ENCODE measurements at places on chromosomes 7 and 10. TPM values are rescaled to one million over a fixed set of nuclear protein-coding genes. Genes with fewer than 3 reads are reported as not detected.

- peak overlapping the region; percentile 76 for H3K27ac ChIP-seq
- H3K4me3 ChIP-seq = no peak overlapping the region
- no peaks in the 10 kb centered on the region for H3K27me3 ChIP-seq
- no peak for DNase-seq
- H3K4me1 ChIP-seq = peaks cover 66% of the 10 kb centered on the region
Measured at GRCh38 chr10:71978988-71979691, 14.9 kb downstream of the CHST3 start.

Gene GNAT3
- not detected for total RNA-seq

Gene OR2A25
- total RNA-seq = not detected

Gene DGKI
- 2.2 TPM for total RNA-seq

- H3K27me3 ChIP-seq = no peaks in the 10 kb centered on the region
- no peaks in the 10 kb centered on the region for H3K36me3 ChIP-seq
- no peak overlapping the region for H3K4me3 ChIP-seq
- H3K27ac ChIP-seq = no peak overlapping the region
Measured at GRCh38 chr7:50857804-50858489, 75.3 kb upstream of the GRB10 start.

- H3K27ac ChIP-seq = peak overlapping the region; percentile 28
- no peaks in the 10 kb centered on the region for H3K36me3 ChIP-seq
- no peak for DNase-seq
- H3K4me1 ChIP-seq = peaks cover 26% of the 10 kb centered on the region
- H3K4me3 ChIP-seq = peak overlapping the region; percentile 1
- no peaks in the 10 kb centered on the region for H3K27me3 ChIP-seq
Measured at GRCh38 chr7:26090927-26091519, 61.0 kb upstream of the NFE2L3 start.

GRCh38 chr7:145511004-145511403, 605.6 kb upstream of the CNTNAP2 start:
- no peaks in the 10 kb centered on the region for H3K27me3 ChIP-seq
- no peak overlapping the region for H3K4me3 ChIP-seq
- no peaks in the 10 kb centered on the region for H3K36me3 ChIP-seq
- no peaks in the 10 kb centered on the region for H3K4me1 ChIP-seq

Gene IKZF1
- total RNA-seq = 1.7 TPM

DNA sequence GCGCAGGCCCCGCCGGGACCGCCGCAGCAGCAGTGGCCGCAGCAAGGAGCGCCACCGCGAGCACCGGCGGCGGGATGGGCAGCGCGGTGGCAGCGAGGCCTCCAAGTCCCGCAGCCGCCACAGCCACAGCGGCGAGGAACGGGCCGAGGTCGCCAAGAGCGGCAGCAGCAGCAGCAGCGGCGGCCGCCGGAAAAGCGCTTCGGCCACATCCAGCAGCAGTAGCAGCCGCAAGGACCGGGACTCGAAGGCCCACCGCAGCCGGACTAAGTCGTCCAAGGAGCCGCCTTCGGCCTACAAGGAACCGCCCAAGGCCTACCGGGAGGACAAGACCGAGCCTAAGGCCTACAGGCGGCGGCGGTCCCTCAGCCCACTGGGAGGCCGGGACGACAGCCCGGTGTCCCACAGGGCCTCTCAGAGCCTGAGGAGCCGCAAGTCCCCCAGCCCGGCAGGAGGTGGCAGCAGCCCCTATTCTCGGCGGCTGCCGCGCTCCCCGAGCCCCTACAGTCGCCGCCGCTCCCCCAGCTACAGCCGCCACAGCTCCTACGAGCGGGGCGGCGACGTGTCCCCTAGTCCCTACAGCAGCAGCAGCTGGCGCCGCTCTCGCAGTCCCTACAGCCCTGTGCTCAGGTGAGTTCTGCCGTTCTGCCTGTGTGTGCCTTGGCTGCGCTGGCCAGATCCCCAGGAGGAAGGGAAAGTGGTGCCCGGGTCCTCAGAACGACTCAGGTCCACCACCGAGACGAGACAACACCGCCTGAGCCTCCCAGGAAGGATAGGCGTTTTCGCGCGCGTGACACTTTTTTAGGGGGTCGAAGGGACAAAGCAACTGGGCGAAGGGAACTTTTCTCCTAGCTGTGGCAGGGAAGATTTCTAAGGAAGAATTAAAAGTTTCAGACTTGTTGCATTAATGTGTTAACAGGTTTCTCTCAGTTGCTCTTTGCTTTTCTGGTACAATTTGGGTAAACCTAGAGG, 1.5 kb downstream of the CDK13 start:
- peak overlapping the region; percentile 86 for H3K4me3 ChIP-seq
- H3K27me3 ChIP-seq = no peaks in the 10 kb centered on the region
- H3K36me3 ChIP-seq = peaks cover 3% of the 10 kb centered on the region
- H3K27ac ChIP-seq = peak overlapping the region; percentile 94
- H3K4me1 ChIP-seq = peaks cover 44% of the 10 kb centered on the region

GRCh38 chr7:80764132-80764531, 125.7 kb downstream of the CD36 start:
- no peak overlapping the region for H3K4me3 ChIP-seq
- no peaks in the 10 kb centered on the region for H3K27me3 ChIP-seq
- peaks cover 22% of the 10 kb centered on the region for H3K36me3 ChIP-seq

DNA sequence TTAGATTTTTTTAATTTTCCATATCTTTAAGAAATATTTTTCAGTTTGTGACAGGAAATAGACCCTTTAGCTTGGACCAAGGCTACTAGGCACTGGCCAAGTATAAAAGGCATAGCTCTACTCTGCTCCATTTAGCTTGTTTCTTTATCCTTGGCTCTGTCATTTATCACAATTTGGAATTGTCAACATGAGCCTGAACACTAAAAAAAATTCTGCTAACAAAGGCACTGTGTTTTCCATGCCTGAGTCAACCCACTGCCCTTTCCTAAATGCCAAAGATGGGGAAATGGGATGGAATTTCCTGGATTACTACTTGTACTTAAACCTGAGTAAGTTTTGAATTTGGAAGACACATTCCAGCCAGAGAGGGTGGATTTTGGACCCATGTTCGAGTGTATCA, 128.4 kb downstream of the NSUN6 start:
- no peak overlapping the region for H3K4me3 ChIP-seq
- H3K36me3 ChIP-seq = peaks cover 19% of the 10 kb centered on the region
- no peaks in the 10 kb centered on the region for H3K27me3 ChIP-seq
- peaks cover 4% of the 10 kb centered on the region for H3K4me1 ChIP-seq
- DNase-seq = no peak

GRCh38 chr10:119104654-119105015, 722 bp downstream of the DENND10 start:
- DNase-seq = no peak
- H3K36me3 ChIP-seq = peaks cover 6% of the 10 kb centered on the region
- peak overlapping the region; percentile 74 for H3K4me3 ChIP-seq
- no peak overlapping the region for H3K27ac ChIP-seq

Gene BHLHA15
- total RNA-seq = 1.0 TPM

- H3K36me3 ChIP-seq = no peaks in the 10 kb centered on the region
- no peak overlapping the region for H3K27ac ChIP-seq
- H3K4me1 ChIP-seq = no peaks in the 10 kb centered on the region
- DNase-seq = no peak
Measured at GRCh38 chr10:18414061-18414460, 237.3 kb downstream of the NSUN6 start.

Gene MAD1L1
- 39.0 TPM for total RNA-seq

GRCh38 chr10:37289833-37290464, 164.6 kb downstream of the ANKRD30A start:
- no peaks in the 10 kb centered on the region for H3K4me1 ChIP-seq
- H3K27ac ChIP-seq = no peak overlapping the region
- H3K36me3 ChIP-seq = peaks cover 5% of the 10 kb centered on the region
- H3K4me3 ChIP-seq = no peak overlapping the region

Gene ERVW-1
- 0.24 TPM for total RNA-seq

DNA sequence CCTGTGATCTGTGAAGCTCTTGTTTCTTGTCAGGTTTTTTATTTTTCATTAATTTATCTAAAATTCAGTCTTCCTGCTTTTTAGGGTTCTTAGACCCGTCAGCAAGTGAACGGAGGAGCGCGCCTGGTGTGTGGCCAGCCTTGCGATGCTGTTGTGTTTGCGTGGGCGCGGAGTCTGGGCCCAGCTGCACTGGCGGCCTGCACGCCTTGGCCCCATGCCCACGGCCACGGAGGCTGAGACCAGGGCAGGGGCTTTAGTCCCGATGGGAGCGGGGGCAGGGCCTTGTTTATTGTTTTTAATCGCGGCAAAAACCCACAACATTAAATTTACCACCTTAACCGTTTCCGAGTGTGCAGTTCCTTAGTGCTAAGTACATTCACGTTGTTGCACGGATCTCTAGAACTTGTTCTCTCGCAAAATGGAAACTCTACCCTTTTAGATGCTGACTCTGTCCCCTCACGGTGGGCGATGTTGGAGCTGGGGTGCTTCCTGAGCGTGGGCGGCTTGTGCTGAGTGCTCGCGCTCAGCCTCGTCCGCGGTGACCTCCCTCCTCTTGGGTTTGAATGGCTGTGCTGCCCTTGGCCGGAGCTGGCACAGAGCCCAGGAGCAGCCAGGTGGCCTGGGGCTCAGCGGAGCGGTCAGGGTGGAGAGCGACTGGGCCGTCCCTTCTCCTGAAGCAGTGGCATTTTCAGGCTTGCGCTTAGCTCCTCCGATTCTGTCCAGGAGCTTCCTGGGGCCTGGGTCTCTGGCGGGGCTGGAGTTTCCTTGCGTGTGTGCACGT, 69.1 kb downstream of the INPP5A start:
- no peak overlapping the region for H3K4me3 ChIP-seq
- no peaks in the 10 kb centered on the region for H3K27me3 ChIP-seq
- peaks cover 7% of the 10 kb centered on the region for H3K36me3 ChIP-seq

- H3K4me1 ChIP-seq = peaks cover 44% of the 10 kb centered on the region
- H3K4me3 ChIP-seq = no peak overlapping the region
- peaks cover 13% of the 10 kb centered on the region for H3K36me3 ChIP-seq
- peak overlapping the region; percentile 47 for H3K27ac ChIP-seq
Measured at GRCh38 chr10:34113504-34114225, 701.4 kb downstream of the PARD3 start.

Gene HABP2
- not detected for total RNA-seq

Gene RAB11FIP2
- total RNA-seq = 31.8 TPM

DNA sequence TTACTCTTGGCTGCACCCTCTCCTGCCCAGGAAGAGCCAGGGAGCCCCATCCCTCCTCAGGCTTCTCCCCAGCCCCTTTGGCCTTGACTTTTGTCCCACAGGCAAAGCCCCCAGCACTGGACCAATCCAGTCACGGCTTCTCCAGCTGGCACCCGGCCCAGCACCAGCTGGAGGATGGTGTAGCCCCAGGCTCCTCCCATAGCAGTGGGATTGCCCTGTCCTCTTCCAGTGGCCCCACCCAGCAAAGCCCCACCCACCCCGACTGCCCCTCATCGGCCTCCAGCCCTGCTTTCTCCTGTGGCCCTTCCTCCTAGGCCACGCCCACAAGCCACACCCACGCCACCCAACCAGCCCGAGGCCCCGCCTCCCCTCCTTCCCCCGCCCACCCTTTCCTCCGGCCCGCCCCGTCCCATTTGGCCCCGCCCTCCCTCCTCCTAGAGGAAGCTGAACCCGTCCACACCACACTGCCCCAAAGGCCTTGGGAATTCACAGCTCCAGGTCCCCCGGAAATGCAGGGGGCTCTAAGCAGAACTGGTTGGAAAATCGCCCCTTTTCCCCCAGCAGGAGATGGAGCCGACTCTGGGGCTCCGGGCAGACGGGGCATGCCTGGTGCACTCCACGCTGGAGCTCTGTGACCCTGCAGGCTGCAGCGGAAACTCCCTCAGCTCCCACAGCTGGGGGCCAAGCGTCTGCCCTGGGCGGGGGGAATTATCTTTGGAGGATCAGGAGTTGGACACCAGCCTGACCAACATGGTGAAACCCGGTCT, 25.2 kb downstream of the GET4 start:
- H3K27ac ChIP-seq = no peak overlapping the region
- peaks cover 31% of the 10 kb centered on the region for H3K27me3 ChIP-seq
- no peak overlapping the region for H3K4me3 ChIP-seq
- no peaks in the 10 kb centered on the region for H3K36me3 ChIP-seq
- peaks cover 1% of the 10 kb centered on the region for H3K4me1 ChIP-seq
- DNase-seq = no peak

GRCh38 chr7:21542891-21543527, at the start of gene DNAH11:
Gene DNAH11, plus strand, starts transcription at chr7:21543039. Its CDS starts 207 bp downstream, at chr7:21543246.
- H3K27me3 ChIP-seq = peaks cover 79% of the 10 kb centered on the region
- peaks cover 11% of the 10 kb centered on the region for H3K4me1 ChIP-seq
- H3K36me3 ChIP-seq = no peaks in the 10 kb centered on the region
- H3K27ac ChIP-seq = no peak within 1 kb of the TSS
- DNase-seq = peak; percentile 50

DNA sequence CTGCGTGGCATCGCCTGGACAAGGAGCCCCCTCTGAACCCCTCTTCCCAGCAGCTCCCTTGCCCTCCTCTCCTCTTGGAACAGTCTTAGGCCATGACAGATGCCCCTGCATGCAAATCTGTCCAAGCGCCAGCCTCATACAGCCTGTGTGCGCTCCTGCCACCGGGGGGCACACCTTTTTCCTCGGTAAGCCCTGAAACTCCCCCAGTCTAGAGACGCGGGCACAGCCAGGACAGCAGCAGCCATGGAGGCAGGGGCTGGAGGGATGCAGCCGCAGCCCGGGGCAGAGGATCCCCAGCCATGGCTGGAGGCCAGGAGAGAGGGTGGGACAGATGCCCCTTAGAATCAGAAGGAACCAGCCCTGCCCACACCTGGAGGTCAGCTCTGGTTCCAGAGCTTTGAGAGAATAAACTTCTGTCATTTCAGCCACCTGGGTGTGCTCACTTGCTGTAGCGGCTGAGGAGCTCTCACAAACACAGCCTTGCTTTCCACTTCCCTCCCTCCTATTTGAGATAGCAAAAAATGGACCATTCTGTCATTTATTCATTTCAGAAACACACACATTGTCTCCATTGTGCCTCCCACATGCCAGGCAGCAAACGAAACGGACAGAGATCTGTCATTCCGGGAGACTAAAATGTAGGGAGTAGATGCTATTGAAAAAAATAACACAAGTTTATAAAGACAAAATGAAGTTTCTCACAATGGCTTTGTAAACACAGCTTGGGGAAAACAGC, 241.5 kb downstream of the WDR37 start:
- H3K4me1 ChIP-seq = peaks cover 11% of the 10 kb centered on the region
- H3K36me3 ChIP-seq = no peaks in the 10 kb centered on the region
- no peak overlapping the region for H3K27ac ChIP-seq
- no peak overlapping the region for H3K4me3 ChIP-seq
- DNase-seq = no peak
- peaks cover 28% of the 10 kb centered on the region for H3K27me3 ChIP-seq

DNA sequence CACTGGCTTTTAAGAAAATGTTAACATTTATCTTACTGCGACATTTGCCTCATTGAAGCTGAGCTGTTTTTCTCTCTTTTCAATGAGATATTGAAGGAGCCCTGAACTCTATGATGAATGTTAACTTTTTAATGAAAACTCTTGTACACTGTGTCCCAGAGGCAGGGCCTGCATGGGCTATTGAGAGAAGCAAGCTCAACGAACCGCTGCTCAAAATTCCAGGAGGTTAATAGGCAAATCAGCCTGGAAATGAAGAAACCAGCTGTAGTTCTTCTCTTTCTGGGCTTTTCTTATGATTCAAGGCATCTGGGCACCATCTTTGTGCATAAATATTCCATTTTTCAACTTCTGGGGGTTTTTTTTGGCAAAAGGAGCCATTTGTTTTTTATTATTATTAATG, 168.4 kb upstream of the NPVF start:
- DNase-seq = no peak
- peaks cover 26% of the 10 kb centered on the region for H3K4me1 ChIP-seq
- H3K27ac ChIP-seq = no peak overlapping the region
- no peaks in the 10 kb centered on the region for H3K36me3 ChIP-seq
- H3K27me3 ChIP-seq = peaks cover 18% of the 10 kb centered on the region
- H3K4me3 ChIP-seq = no peak overlapping the region

- peak within 1 kb of the TSS; percentile 70 for H3K4me3 ChIP-seq
- peak within 1 kb of the TSS; percentile 75 for H3K27ac ChIP-seq
- DNase-seq = peak; percentile 87
- H3K4me1 ChIP-seq = peaks cover 11% of the 10 kb centered on the region
- no peaks in the 10 kb centered on the region for H3K27me3 ChIP-seq
- H3K36me3 ChIP-seq = no peaks in the 10 kb centered on the region
Measured at GRCh38 chr10:71773221-71773971, at the start of gene VSIR. Gene VSIR, minus strand, starts transcription at chr10:71773520. Its CDS starts 81 bp downstream, at chr10:71773439.

- H3K36me3 ChIP-seq = peaks cover 8% of the 10 kb centered on the region
- no peak overlapping the region for H3K27ac ChIP-seq
- H3K4me3 ChIP-seq = no peak overlapping the region
Measured at GRCh38 chr7:130463553-130464434, 23.0 kb upstream of the CEP41 start.

All from mesothelial cell of epicardium (in vitro differentiated cells).